ENCODE measurements at places on chromosomes 6 and 20.

DNA sequence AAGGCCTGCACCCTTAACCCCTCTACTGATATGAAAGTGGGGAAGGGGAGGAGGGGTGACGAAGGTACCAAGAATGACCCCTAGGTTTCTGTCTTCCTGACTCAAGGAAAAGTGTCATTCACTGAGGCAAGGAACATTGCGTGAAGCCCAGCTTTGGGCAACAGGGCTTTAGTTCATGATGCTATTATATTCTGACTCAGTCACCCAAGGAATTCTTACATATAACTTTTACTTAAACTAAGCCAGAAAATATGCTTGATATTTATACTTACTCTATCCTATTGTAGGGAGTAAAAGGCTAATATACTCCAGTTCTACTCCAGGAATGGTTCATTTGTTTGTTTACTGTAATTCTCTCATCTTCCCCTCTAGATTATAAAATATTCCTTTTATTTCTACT lies 60.5 kb downstream of the DOP1A start:
- DNase-seq, result no peak

GRCh38 chr6:132132924-132133639 lies 181.9 kb upstream of the CCN2 start:
- no peak for DNase-seq

DNA sequence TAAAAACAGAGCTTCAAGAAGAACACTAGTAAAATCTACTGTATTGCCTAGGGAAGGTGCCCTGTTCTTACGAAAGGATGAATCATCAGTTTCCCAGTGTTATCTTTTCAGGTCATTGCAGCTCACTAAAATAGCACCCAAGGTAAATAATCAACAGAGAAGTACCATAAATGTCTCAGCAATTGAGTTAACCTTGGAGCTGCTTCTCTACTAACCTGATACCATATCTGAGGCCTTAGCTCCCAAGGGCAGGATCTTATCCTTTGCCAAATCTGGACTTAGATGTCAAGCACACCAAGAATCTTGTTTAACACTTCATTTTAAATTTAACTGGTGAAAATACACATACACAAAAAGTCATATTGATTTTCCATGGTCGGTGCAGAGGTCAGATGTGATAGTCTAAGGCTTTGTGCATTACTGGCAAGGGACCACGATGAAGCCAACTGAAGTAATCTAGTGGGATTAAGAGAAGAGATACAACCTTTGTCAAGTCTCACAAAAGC lies 81.5 kb downstream of the EDN1 start:
- DNase-seq, result no peak

DNA sequence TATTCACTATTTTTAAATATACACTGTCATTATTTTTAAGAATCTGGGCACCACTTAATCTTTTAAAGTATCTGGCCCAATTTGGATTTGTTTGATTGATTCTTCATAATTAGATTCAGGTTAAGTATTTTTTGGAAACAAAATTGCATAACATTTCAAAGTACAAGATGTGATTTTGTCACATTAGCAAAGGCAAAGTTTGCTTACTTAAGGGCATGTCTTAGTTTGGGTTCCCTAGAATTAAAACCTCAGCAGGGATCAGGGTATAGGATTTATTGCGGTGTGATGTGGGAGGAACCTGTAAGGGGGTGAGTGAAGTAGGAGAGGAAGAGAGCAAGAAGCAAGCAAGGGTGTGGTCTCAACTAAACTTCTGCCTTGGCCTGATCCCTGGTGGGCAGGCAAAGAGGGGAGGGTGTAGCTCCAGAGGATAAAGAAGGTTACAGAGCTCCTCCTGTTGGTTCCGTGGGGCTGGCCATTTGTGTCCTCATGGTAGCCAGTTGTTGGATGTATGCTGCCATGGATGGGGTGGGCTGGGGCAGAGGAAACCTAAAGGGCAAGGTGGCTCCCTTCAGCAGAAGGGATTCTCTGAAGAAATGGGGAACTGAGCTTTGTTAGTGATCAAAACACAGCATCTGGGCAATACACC lies 668.7 kb upstream of the SLC35B3 start:
- no peak for DNase-seq

GRCh38 chr6:84763886-84764331 lies 489 bp downstream of the TBX18 start:
- peak; percentile 63 for DNase-seq

DNA sequence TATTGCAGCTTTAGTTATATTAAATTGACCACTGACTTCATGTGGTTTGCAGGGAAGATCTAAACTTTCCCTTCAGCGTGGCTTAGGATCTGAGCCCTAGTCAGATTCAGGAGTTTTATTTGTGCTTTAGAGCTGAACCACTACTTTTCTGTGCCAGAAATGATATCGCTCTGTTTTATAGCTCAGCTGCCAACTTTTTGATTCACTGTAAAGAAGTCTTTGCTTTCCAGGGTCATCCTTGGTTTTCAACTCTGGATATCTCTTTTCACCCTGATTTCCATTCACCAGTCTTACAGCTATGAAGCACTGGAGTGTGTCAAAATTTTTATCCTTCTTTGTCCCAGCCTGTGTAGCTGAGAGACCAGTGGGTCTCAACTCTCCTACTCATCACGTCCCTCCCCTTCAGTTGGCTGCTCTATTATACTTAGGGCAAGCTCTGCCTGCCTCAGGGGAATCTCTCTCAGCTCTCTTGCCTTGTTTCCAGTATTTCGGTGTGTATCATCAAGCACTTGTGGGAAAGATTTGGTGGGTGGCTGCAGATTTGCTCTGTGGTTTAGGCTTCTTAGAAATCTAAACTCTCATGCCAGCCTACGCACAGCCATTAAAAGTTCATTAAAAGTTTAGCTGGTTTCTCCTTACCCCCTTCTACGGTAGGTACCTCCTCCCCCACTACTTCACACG lies 425.5 kb downstream of the TENT5A start:
- DNase-seq, result no peak

DNA sequence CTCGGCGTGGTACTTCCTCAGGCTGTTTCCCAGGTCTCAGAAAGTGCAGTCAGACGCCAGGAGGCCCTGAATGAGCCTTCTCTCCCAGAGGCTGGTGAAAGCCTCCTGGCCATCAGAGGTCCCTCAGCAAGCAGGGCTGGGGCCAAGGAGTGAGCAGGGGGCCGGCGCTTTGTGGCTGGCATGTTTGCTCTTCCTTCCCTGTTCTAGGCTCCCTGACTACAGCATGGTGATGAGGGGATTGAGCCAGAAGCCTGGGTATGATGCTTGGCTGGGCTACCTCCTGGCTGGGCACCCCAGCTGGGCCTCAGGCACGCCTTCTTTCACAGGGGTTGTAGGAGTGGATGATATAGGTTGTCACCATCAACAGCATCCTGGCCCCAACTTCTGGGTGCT lies 11.7 kb upstream of the DNAJC5 start:
- no peak for DNase-seq

GRCh38 chr6:127119102-127120022 lies 891 bp downstream of the RSPO3 start:
- DNase-seq, result peak; percentile 59

DNA sequence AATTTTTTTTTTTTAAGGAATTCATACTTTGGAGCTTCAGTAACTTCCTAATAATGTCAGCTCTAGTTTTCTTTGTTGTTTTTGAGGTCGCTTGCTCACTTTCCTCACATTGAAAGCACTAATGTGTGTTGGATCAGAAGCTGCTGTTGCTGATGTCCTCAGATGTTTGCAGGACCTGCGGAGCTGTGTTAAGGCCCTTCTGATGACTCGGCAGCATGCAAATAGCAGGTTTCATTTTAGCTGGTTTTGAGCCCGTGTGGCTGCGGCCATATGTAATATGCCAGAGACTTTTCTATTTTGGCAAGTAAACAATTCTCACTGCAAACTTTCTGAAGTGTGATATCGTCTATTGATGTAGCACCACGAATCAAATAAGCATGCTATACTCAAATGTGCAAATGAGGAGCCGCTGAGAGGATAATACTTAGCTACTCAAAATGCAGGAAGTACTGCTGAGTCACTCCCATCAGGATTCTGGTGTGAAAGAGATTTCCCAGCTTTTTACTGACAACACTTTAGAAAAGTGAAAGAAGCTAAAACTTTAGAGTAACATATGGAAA lies 187.8 kb downstream of the SASH1 start:
- no peak for DNase-seq
